Right forelimb (tissue), 1 donor: ENCODE measurements at places on chromosomes 7 and 10.

DNA sequence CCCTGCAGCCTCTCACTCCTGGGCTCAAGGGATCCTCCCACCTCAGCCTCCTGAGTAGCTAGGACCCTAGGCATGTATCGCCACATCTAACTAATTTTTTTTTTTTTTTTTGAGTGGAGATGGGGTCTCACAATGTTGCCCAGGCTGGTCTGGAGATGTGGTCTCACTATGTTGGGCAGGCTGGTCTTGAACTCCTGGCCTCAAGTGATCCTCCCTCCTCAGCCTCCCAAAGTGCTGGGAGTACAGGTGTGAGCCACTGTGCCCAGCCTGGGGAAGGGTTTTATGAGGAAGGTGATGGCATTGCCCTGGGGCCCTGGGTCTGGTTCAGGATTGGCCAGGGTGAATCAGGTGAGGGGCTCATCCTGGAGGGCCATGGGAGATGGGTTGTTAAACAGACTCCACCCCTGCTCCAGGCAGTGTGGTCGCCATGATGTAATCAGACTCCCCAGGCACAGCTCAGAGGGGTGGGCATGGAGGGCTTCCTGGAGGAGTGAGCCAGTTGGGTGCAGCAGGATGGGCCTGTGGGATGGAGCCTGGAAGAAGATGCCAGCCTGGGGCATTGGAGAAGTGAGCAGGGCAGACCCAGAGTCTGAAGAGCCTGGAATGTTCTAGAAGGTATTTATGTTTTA, 82.7 kb downstream of the MYL10 start:
- DNase-seq = no peak

GRCh38 chr10:58385784-58386112, 538 bp downstream of the TFAM start:
- no peak for DNase-seq

- DNase-seq = no peak
These were observed 91.4 kb downstream of the ZNF777 start for GRCh38 chr7:149369497-149369896.

- DNase-seq = no peak
These were observed 85.1 kb downstream of the FAM204A start for GRCh38 chr10:118256825-118257570.

- no peak for DNase-seq
These were observed 143.4 kb downstream of the TCF7L2 start for GRCh38 chr10:113093188-113094113.

DNA sequence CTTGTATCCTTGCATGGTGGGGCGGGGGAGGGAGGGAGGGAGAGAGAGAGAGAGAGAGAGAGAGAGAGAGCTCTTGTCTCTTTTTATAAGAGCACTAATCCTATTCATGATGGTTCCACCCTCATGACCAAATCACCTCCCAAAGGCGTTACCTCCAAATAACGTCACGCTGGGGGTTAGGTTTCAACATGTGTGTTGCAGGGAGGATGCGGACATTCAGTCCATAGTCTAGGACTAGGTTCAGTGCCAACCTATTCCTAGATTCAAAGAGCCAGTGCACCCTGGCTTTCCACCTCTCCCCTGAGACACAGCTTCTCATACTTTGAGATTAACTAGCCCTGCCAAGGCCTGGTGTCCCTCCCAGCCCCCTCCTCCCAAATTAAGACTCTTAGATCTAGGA, 123.0 kb downstream of the GRK5 start:
- DNase-seq = no peak

GRCh38 chr10:11756766-11757315, 14.7 kb downstream of the ECHDC3 start:
- no peak for DNase-seq

DNA sequence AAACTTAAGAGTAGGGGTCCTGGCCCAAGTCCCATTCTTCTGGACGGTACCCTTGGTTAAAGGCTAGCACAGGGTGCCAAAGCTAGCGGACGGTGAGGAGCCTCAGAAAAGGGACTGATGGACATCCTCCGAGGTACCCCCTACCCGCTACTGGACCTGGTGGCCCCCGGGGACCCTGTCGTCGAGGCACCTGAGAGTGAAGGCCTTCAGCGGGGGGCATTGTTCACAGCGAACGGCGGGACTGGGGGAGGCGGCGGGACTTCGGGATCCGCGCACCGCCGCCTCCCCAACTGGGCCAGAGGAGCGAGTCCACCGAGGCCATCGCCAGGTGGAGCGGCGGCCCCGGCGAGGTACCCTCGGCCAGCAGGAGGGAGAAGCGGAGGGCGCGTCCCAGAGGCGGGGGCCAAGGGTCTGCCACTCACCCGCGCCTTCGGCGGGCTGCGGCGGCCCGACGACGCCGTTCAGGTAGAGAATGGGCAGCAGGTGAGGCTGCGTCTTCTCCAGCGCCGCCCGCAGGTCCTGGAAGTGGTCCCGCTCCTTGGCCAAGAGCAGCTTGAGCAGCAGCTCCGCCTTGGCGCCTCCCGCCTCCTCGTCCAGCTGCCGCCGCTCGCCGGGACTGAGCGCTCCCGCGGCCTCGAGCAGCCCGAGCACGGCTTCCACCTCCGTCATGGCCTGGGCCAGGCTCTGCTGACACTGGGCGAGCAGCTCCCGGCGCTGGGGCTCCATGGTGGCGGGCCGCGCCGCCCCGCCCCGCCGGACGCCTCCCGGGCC, 575 bp downstream of the DLG5 start:
- peak; percentile 69 for DNase-seq

DNA sequence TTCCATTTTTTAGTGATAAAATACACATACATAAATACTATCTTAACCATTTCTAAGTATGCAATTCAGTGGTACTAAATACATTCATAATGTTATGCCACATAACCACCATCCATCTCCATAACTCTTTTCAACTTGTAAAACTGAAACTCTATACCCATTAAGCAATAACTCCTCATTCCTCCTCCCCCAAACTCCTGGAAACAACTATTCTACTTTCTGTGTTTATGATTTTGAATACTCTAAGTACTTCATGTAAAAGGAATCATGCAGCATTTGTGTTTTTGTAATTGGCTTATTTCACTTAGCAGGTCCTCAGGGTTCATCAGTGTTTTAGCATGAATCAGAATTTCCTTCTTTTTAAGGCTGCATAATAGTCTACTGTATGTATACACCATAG, 131.8 kb downstream of the TES start:
- DNase-seq = no peak

GRCh38 chr7:21603462-21603861, 60.6 kb downstream of the DNAH11 start:
- no peak for DNase-seq

GRCh38 chr7:157954901-157955300, 618.1 kb downstream of the DNAJB6 start:
- no peak for DNase-seq

DNA sequence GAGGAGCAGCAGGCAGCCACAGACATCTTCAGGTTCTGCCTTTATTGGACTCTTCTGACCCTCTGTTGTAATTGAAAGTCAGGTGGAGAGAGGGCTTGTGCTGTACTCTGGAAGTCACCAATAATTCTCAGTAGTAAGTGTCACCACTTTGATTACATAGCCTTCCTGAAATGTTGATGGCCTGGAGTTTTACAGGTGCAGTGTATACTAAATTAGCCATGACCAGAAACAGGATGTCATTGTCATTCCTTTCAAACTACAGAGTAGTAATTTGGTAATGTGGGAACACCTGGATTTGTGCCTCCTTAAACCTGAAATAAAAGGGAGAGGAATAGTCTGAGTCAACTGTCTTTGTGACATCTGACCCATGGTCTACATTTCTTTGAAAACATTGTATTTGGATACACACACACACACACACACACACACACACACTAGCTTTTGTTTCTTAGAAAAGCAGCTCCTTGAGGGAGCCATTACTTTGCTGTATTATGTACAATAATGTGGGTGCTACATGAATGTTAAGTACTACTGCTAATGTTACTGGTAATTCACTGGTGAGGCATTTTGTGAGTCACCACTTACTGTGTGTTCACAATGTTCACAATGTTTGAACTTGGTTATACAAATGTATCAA, 19.6 kb downstream of the ARL4A start:
- no peak for DNase-seq

DNA sequence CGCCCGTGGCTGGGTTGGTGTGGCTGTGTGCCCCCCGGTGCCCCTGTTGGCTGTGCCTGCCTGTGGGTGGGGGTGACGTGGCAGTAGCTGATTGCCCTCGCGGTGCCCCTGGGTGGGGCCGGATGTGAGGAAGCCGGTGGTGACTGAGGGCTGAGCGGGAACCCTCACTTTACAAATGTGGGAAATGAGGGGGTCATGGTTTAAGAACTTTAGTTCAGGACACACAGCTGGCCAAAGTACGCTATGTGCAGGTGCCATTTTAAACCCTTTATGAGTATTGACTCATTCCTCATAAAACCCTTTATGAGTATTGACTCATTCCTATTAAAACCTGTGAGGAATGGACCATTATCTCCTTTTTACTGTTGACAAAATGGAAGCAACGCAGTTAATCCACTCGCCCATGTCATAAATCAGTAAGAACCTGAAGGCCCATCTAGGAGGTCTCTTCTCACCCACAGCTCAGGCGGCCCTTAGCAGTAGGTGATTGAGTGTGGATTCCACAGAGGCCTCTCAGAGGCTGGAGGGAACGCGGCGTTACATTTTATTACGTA, 290.1 kb upstream of the COBL start:
- no peak for DNase-seq

- DNase-seq = no peak
These were observed 133.2 kb downstream of the CUX1 start for GRCh38 chr7:101950450-101951119.

DNA sequence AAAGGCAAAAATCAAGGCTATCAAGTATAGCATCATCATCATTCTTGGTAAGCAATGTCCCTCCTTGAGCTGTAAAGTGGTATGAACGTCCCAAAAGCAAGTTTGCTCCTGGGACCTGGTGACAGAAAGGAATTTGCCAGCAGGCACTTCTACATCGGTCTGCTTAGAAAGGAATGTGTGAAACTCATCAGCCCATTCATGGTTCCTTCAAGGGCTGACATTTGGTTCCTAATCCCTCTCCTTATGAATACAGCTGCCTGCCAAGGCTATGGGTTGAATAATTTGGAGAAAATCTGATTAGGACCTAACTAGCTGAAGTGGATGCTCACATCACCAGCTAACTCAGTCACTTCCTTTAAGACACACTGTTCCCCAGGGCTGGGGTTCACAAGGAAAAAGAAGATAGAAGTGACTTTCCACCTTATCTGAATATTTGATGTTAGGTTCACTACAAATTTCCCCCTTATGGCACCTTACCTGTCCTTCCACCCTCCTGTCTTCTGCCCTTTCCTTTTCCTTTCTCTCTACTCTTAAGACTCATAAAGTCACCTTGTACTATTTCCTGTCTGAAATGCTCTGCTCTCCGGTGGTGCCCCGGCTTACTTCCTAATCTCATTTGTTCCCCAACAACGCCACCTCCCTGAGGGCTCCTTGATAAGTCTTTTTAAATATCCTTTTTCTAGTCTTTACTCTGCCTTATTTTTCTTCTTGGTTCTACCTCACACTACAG, 187.1 kb downstream of the NPSR1 start:
- no peak for DNase-seq

DNA sequence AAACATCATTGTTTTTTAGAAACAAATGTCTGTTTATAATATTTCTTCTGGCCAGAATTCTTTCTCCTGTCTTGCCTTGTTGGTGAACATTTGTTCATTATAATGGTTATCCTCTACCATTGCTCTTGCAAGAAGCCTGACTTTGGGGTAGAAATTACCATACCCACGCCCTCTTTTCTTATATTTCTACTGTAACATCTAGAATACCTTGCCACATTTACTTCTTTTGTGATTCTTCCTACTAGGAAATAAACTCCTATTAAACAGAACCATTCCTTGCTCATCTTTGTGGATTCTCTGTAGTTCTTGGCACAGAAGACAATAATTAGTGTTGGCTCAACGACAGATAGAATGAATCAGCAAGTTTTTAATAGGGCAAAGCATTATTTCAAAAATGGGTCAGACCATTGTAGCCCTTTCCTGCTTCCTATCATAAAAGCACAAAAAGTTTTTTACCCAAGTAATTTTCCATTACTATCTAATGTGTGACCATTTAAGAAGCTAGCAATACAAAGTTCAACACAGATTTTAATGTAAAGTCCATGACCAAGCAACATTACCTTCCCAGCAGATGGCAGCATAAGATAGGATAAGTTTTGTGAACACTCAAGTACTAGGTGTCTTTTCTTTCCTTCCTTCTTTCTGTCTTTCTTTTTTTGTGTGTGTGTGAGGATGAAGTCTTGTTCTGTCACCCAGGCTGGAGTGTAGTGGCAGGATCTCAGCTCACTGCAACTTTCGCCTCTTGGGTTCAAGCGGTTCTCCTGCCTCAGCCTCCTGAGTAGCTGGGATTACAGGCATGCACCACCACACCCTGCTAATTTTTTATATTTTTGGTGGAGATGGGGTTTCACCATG, 270.4 kb downstream of the HGF start:
- DNase-seq = no peak

GRCh38 chr7:81752318-81752714, 17.5 kb downstream of the HGF start:
- no peak for DNase-seq

- no peak for DNase-seq
These were observed 1221.1 kb upstream of the CELF2 start for GRCh38 chr10:9796564-9796963.

DNA sequence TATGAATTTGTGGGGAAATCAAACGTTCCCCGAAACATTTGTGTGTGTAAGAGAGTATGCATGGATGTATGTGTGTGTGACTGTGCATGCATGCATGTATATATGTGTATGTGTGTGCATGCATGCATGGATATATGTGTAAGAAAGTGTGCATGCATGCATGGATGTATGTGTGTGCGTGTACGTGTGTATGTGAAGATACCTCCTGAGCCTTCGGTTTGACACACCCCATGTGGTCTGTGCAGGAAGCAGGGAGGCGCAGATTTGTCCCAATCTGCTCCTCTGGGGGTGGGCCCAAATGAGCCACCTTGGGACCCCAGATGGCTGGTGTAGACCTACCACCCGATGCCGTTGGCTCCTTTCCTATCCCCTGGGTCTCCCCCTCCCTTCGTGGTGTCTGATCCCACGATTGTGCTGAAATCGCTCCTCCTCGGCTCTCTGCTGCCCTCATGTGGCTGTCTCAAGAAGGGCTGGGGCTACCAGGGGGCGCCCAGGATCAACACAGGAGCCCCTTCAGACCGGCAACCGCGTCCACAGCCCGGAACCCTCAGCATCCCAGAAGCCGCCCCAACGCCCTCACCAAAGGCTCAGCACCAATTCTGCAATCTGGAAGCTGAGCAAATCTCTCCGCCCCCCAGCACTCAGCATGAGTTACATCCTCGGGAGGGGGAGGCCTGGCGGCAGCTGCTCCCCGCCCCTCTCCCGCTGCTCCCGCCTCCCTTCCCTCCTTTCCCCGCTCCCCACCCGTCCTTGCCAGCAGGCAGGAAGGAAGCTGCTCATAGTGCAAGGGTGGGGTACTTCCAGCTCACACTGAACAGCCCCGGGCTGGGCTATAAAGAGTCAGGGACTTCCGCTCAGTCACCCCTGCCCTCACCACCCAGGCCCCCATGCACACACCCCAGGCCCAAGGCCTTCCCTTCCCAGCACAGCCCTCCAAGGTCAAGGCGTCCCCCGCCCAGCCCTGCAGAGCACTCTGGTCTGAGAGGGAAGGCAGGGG, 2.3 kb upstream of the NOS3 start:
- peak; percentile 84 for DNase-seq

GRCh38 chr10:101217044-101217425, 12.2 kb downstream of the LBX1 start:
- DNase-seq = no peak

GRCh38 chr7:135192914-135193536, 18.3 kb downstream of the WDR91 start:
- no peak for DNase-seq
